Esophagus mucosa (tissue), 1 donor: ENCODE measurements at places on chromosomes 1 and 21.
A peak's percentile ranks its signal among the peaks of the same experiment; 100 is the strongest.

- ATAC-seq: no peak
Measured at GRCh38 chr1:107807405-107807804, 157.6 kb downstream of the VAV3 start.

DNA sequence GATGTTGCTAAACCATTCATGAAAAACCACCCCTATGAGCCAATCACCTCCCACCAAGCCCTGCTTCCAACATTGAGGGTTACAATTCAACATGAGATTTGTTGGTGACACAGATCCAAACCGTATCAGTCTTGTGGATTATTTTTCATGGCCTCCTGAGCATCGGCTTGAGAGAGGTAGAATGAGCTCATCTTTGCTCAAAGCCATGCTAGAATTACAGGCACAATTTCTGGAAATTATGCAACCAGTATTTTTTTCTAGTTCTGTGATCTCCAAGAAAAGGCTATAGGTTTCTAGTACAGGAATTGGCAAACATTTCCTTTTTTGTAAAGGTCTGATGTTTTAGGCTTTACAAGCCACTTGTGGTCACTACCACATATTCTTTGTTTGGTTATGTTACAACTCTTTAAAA, 219.4 kb downstream of the DUSP10 start:
- ATAC-seq: no peak

DNA sequence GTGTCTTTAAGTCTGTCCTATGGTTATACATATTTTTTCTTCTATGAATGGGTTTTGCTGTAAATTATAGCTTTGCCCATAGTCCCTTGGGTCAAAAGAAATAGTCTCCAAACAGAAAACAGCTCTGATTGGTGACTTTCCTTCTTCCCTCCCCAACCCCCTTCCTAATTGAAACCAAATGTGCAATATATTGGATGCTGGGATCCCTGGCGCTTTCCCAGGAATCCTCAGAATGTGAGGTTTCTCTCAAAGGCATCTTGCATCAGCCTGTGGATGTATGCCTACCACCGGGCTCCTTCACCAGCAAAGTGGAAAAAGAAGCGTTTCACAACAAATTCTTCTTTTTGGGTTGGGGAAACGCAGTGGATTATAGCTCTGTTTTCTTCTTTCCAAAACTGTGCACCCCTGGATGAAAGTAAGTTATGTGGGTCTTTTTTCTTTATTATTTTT, at the start of gene DDR2:
Gene DDR2, plus strand, starts transcription at position 248 of the 450 bp plus-strand sequence. CDS start 86,600 bp downstream, outside the sequence.
- no peak for ATAC-seq

- ATAC-seq: no peak
Measured at GRCh38 chr1:181759481-181759880, 276.2 kb downstream of the CACNA1E start.

- ATAC-seq: no peak
Measured at GRCh38 chr1:156808186-156809030, 8.2 kb downstream of the SH2D2A start.

DNA sequence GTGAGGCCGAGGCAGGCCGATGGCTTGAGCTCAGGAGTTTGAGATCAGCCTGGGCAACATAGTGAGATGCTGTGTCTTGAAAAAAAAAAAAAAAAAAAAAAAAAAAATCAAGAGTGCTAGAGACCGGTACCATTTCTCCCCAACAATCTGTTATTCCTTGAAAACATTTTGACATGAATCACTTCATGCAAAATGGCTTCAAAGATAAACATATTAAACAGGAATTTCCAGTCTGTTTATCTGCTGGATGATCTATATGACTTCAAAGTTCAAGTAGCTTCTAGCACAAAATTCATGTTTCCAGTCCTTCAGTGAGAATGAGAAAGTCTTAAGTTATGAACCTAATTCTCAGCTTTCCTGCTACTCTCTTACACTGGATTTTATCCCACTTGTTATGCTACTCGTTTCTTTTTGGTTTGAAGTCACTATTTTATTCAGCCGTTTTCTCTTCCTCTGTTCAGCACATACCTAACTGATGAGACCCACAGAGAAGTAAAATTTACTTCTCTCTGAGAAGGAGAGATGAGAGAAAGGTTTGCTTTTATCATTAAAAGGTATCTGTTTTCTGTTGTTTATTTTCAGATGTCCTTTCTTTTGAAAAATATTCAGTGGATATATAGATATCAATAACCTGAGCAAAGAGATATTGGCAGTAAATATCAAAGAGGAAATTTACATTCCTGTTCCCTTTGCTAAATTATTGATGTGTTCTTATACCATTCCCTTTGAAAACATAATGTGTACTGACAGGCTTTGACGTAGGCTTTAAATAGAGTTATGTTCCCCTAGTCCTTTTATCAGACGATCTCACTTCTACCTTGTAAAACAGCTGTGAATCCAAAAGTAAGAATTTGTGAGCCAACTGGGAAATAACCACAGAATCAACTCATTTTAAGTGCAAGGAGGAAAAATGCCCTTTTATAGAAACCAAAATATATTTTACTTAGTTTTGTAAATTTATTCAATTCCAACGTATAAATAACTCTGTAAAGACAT, 38.2 kb downstream of the CD46 start:
- no peak for ATAC-seq

GRCh38 chr1:236795757-236796667, 920 bp downstream of the MTR start:
- peak; percentile 22 for ATAC-seq

DNA sequence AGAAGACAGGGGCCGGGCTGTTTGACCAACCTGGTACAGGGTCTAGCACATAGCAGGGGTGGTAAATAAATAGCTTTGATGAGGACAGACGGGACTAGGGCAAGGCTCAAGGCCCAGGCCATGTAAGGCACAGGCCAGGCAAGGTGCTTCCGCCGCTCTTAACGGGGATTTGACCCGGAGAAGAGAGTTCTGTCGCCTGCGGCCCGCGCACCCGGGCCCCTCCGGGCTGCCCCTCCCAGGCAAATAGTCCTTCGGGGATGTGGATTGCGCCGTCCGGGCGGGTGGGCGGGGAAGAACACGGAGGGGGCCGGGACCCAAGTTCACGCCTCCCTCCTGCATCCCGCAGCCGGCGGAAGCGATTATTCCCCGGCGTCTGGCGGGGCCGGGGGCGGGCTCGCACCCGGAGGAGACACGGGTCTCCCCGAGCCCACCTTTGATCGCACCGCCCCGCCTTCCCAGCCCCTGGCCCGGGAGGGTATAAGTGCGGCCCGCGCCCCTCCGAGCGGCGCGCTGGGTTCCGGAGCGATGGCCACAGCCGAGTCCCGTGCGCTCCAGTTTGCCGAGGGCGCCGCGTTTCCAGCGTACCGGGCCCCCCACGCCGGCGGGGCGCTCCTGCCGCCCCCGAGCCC, at the start of gene MIXL1:
Gene MIXL1, plus strand, starts transcription at position 508 of the 629 bp plus-strand sequence. Its CDS starts 18 bp downstream, at position 526.
- ATAC-seq: peak; percentile 36
